HS-27A (cell line): ENCODE measurements at places on chromosomes 11 and 22.

DNA sequence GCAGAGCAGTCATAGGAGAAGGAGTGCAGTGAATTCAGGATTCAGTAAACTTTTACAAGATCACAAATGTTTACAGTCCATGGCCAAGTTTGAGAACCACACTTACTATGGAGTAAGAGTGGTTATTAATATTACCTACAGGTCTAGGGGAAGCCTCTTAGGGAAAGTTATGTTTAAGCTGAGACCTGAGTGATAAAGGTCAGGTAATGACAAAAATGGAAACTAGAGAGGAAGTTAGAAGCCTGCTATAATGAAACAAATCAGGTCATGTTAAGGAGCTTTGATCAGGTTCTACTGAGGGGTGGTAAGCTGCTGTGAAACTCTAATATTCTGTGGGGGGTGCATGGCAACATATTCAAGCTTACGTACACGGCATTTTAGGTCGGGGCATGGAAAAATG lies 32.5 kb upstream of the SLC22A9 start:
- no peak for DNase-seq

- no peak for DNase-seq
Observed at GRCh38 chr11:104165014-104165413, 1.1 kb upstream of the PDGFD start.

- no peak for DNase-seq
Observed at GRCh38 chr22:48592066-48592345, 1235.7 kb downstream of the BRD1 start.

GRCh38 chr11:2678396-2678795 lies 21.4 kb downstream of the KCNQ1OT1 start:
- no peak for DNase-seq

- no peak for DNase-seq
Observed at GRCh38 chr22:28977481-28977971, 84.1 kb downstream of the C22orf31 start.

DNA sequence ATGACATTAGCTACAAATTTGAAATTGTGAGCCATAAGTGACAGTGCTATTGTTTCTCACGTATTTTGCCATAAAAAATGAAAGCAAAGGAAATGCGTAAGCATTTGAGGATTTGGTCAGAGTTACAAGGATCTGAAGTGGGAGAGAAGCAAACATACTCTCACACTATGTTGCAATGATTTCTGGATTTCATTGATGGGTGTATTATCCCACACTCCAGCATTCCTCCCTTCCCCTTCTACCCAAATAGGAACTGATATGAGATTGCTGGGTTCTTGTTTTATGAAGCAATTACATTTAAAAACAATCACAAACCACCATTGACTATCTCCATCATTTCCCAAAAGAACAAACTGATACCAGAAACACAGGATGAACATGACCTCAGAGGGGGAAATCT lies 314.0 kb upstream of the CTSC start:
- no peak for DNase-seq

DNA sequence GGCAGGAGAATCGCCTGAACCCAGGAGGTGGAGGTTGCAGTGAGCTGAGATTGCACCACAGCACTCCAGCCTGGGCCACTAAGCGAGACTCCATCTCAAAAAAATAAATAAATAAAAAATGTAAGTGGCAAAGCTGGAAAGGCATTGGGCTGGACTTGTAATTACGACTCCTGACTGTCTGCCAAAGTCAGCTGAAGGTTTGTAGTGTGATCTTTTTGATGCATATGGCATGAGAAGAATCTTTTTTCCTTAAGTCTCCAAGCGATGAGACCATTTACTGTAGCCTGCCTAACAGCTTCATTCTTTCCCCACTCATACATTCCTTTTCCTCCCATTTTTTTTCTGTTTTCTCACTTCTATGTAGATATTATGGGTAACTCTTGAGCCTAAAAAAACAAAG lies 24.8 kb downstream of the CTNND1 start:
- DNase-seq: no peak

- no peak for DNase-seq
Observed at GRCh38 chr11:118615976-118616371, 8.6 kb downstream of the PHLDB1 start.

GRCh38 chr11:20160425-20161229 lies at the start of gene DBX1:
DBX1 (minus strand) TSS chr11:20160475; CDS start chr11:20160324, 151 bp downstream.
- no peak for DNase-seq

DNA sequence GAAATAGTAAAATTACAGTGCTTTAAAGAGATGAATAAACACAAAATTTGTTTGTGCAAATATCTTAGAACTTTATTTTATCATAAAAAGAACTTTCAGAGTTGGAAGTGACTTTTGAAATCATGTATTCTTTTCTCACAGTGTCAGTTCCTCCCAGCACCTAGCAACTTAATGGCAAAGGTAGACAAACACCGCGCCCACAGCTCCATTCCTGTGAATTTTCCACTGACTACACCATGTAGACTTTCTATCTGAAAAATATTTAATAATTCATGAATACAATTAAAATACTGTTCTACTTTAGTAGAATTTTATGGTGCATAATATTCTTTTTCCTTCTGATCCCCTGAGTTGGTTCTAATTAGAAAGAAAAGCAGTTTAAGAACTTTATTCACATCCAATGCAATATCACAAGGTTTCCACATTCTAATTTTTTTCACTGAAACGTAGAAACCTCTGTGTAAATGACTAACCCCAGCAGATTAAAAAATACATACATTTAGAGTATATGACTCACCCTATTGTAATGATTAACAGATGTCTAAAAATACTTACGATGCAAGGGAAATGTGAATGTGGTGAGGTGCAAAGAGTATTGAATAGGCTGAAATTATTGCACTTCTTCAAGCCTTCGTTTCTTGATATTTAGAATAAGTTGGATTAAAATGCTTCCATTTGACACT lies 218.2 kb upstream of the CCDC179 start:
- DNase-seq: peak; percentile 14

GRCh38 chr22:26430600-26430999 lies 1.5 kb downstream of the ASPHD2 start:
- DNase-seq: no peak

GRCh38 chr11:62399172-62399877 lies 19.5 kb upstream of the SCGB1A1 start:
- DNase-seq: no peak

DNA sequence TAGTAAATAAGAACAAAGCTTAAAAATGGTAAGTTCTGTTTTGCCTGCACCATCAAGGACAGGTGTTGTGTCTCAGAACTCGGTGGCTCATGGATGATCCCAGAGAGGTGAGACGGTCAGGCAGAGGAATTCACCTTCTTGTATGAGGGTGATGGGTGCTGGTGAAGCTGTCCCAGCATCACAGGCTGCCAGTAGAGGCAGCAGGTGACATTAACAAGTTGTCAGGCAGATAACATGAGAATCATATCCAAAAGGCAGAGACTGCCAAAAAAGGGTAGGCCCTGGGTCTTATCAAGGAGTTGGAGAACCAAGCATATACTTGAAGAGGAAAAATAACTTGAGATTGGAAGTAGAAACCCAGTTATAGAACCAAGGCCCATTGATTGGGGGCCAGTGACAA lies 437.8 kb downstream of the DYNC2H1 start:
- DNase-seq: no peak

- peak; percentile 91 for DNase-seq
Observed at GRCh38 chr11:93000511-93001476, 31.3 kb downstream of the MTNR1B start.

GRCh38 chr11:43649501-43649900 lies 31.0 kb upstream of the HSD17B12 start:
- DNase-seq: no peak

GRCh38 chr11:131146827-131147490 lies 223.5 kb upstream of the NTM start:
- no peak for DNase-seq

- DNase-seq: no peak
Observed at GRCh38 chr11:396511-396947, 2.5 kb downstream of the PKP3 start.

- DNase-seq: peak; percentile 23
Observed at GRCh38 chr11:130166457-130166784, 6.8 kb downstream of the ST14 start.

GRCh38 chr11:12687740-12688139 lies 13.5 kb downstream of the TEAD1 start:
- DNase-seq: no peak

DNA sequence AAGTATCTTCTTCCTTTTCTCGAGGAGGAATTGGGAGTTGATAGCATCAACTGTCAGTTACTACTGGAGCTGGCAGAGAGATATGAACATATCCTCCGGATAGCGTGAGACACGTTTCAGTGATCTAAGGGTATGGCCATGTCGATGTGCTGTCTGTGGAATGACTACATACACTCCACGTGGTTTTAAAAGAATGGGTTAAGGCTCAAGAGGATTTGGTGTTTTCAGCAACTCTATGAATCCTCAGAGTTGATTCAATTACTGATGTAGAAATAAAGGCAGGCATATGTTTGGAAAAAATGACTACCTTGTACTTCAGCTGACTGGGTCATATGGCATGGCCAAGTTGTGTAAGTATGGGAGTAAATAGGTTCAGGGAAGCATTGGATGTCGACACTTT lies 22.9 kb downstream of the MMP13 start:
- DNase-seq: no peak

DNA sequence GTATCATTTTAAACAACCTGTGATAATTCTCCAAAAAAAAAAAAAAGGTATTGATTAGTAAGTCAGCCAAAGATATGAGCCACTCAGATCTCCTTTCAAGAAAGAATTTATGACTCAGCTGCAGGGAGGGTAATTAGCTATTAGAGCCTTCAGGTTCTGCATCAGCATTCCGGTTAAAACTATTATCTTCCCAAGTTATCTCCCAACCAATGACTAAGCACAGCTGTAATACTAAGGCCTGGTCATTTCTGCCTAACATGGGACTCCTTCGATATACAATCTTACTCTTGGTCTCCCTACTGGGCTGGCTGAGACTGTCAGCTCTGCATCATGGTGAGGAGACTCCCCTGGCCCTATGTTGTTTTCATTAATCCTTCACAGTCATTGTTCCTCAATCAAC lies 60.4 kb downstream of the SBF2 start:
- DNase-seq: peak; percentile 56

DNA sequence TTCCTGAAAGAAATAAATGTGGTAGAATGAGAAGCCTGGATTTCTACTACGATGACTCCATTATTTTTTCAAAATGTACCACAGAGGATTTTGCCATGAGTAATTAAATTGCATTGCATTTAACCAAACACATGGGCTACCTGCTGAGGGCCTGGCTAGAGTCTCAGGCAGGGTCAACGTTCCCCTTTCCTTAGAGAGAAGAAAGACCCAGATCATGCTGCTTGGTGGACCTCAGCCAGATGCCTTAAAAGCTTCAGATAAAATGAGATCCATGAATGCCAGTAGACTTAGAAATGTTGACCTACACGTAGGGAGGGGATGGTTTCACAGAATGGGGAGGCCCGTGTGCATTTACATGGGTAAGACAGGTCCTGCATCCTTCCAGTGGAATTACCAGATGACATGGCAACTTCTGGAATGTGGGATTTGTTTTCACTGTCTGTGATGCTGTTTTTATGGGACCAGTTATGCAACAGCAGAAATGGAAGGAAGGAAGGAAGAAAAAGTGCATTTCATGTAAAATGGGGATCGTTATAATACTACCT lies 1069.4 kb downstream of the NTM start:
- no peak for DNase-seq

GRCh38 chr11:132119573-132119972 lies 749.2 kb downstream of the NTM start:
- DNase-seq: no peak

GRCh38 chr11:126432525-126432924 lies 77.0 kb downstream of the ST3GAL4 start:
- no peak for DNase-seq

GRCh38 chr11:44608991-44609782 lies 43.7 kb downstream of the CD82 start:
- no peak for DNase-seq
